Posterior vena cava (tissue), 2 donors: ENCODE measurements at places on chromosomes 5 and 9. TPM values are rescaled to one million over a fixed set of nuclear protein-coding genes. Genes with fewer than 3 reads are reported as not detected.

- no peak for DNase-seq
Observed at GRCh38 chr5:76855961-76856360, 6.1 kb downstream of the S100Z start.

GRCh38 chr5:103409013-103409670 is 150.6 kb downstream of the MACIR start:
- no peak for DNase-seq

DNA sequence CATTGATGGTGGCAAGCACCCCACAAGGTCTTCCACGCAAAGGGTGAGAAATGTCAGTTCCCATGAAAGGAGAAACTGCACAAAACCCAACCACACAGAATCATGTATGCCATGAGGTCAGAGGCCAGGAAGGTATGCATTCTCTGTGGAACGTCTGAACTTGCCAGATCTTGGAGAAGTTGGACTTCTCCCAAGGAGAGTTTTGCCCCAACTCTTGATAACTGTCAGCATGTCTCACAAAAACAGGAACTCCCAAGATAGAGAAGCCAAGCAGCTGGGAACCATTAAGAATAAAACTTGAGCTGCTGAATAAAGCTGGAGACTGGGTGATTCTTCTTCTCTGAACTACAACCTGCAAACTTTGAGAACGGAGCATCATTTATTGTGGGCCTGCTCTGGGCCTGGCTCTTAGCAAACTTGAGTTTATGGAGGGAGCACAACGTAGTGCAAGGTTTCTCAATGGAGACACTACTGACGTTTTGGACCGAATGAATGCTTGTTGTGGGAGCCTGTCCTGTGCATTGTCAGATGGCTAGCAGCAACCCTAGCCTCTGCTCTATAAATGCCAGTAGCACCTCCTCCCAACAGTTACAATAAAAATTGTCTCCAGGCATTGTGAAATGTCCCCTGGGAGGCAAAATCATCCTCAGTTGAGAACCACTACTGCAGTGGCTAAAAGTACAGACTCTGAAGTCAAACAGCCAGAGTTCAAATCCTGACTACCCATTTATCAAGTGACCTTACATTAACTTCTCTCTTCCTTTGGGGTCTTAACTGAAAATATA is 193.5 kb downstream of the ACTL7B start:
- no peak for DNase-seq

DNA sequence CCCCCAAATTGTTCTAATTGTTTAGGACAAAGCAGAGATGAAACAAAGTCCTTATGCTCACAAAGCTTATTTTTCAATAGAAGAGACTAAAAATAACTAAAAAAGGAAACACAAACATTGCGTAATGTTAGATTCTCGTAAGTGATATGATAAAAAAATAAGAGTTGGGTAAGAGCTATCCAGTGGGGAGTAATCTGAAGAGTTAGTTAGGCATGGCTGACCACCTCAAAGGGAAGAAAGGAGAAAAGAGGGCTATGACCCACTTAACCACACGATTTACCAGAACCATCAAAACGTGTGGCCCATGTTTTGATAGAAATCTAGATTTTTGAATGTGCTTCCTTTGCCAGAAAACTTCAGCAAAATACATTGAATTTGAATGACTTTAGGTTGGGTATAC is 1296.8 kb upstream of the NUDT12 start:
- DNase-seq, result no peak

Gene CARD9
- total RNA-seq, result 3.9 TPM
